ENCODE measurements at places on chromosomes 5 and 9.

DNA sequence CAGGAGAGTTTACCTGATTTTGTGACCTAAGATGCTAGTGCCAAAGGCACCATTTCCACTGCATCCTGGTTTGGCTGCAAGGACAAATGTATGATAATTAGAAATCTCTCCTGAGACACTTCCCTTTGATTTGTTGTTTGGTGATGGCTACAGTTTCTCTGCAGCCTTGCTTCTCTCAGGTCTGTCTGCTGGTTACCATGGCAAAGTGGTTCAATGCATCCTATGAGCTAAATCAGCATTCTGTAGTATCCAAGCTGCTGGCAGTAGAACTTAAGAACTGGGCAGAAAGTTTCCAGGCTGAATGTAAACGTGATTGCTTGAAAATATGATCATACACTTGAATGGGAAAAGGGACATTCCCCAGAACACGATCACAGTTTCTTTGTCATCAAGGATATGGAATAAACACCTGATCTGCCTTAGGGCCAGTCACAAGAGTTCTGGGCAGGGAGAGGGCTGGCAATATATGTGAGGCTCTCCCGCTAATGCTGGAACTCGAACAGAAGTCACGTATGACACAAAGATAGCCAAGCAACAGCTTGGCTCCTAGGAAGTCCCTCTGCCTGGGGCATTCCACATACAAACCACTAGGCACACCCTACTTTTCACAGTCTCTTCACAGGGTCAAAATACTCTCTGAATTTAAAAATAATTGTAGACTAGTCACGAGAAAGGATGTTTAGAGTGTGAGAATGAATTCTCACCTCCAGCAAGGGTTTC is 138.1 kb upstream of the GRAMD2B start:
- DNase-seq: no peak

DNA sequence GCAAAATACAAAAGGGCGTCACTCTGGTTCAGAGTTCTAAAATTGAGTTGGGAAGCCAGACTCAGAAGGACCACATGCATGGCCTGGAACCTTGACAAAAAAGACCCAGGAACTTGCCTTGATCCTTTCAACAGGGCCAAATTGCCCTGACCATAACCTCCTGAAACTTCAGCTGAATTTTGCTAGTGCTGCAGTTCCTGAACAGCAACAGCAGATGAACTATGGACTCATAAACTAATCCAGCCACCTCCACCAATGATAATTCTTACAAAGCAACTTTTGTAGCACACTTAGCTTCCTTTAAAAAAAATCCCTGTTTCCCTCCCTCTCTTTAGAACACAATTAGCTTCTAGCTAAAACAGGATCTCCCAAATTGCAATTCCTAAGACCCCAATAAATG is 155.9 kb downstream of the MAT2B start:
- peak; percentile 25 for DNase-seq

GRCh38 chr5:172446336-172447051 is 7.8 kb downstream of the SH3PXD2B start:
- no peak for DNase-seq

GRCh38 chr5:80926979-80927656 is 33.0 kb upstream of the RASGRF2 start:
- no peak for DNase-seq

DNA sequence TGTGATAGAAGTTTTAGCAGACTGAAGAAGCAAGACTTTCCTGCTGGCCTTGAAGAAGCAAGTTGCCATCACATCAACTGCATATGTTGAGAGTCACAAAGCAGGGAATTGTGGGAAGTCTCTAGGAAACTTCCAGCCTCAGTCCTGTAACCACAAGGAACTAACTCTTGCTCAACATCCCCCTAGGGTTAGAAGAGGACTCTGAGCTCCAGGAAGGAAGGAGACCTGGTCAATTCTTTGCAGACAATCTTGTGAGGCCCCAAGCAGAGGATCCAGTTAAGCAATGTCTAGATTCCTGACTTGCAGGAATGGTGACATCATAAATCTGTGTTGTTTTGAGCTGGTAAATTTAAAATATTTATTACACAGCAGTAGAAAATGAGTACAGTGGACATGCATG is 18.6 kb upstream of the ZNF366 start:
- DNase-seq: peak; percentile 71

DNA sequence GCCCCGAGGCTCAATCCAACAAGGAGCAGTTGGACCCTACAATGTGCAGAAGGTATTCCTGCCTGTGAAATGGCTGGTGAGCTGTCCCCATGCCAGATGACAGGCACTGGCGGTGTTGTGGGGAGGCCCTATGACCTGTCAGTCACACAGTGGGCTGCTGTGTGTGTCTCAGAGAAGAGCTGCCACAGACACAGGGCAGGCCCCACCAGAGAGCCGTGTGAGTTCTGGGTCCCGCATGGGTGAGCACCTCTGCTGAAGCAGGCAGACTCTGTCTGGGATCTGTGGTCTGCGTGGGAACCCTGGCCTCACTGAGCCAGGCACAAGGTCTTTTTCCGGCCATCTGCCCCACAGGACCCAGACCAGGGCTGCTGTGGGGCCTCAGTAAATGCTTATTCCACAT is 37.3 kb upstream of the PITX1 start:
- DNase-seq: no peak

DNA sequence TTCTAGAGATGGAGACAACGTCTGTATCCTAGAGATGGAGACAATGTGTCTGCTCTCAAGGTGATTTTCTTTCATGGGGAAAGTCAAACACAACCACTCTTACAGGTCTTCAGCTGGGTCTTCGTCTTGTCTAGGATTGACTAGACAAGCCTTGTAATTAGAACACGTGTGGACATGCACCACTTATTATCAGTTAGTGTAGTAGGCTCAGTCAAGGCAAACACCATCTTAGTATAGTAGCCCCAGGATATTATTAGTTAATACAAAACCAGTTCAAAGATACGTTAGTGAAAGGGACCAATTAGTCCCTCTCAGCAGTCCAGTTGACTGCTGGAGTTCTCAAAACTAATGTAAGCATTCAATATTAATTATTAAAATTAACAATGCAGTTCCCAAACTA is 15.1 kb upstream of the CCL28 start:
- no peak for DNase-seq

DNA sequence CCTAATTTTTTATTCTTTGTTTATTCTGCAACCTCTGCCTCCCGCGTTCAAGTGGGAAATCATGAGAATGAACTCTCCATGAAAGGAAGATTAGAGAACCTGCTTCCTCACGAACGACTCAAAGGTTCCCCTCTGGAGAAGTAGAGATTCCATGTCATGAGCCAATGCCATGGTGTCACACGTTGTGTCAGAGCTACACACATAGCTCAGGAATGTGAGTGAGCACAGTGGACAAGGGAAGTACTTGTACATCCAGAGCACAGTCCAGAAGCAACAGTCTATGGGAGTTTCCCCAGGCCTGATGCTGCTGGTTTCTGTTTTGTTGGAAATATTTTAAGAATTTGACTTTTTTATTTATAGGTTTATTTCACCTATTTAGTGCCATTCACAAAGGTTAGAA is 26.8 kb upstream of the PPP2CA start:
- DNase-seq: peak; percentile 53

DNA sequence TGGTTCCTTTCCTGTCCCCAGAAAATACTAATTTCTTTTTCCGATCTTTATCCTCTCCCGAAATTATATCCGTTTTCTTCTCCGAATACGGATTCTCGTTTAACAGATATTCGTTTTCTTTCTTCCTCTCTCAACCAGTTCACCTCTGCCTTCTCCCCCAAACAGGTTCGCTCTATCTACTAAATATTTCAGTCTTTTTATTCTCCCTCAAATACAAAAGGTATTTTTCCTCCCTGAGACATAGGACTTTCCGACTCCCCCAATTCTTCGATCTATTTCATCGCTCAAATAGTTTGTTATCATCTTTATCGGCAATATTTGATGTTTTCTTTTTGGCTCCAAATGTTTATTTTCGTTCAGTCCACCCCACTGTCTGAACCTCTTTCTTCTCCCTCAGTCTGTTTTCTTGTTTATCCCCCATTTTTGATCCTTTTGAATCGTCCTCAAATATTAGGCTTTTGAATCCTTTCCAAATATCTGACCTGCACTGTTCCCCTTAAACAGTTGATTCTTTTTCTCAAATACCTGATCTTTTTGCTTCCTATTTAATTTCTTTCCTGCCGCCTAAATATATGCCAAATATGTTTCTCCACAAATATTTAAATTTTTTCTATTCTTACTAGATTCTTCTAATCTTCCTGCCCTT is 4.4 kb downstream of the PITX1 start:
- DNase-seq: no peak
